ENCODE measurements at places on chromosomes 1 and 21.
A peak's percentile ranks its signal among the peaks of the same experiment; 100 is the strongest.

DNA sequence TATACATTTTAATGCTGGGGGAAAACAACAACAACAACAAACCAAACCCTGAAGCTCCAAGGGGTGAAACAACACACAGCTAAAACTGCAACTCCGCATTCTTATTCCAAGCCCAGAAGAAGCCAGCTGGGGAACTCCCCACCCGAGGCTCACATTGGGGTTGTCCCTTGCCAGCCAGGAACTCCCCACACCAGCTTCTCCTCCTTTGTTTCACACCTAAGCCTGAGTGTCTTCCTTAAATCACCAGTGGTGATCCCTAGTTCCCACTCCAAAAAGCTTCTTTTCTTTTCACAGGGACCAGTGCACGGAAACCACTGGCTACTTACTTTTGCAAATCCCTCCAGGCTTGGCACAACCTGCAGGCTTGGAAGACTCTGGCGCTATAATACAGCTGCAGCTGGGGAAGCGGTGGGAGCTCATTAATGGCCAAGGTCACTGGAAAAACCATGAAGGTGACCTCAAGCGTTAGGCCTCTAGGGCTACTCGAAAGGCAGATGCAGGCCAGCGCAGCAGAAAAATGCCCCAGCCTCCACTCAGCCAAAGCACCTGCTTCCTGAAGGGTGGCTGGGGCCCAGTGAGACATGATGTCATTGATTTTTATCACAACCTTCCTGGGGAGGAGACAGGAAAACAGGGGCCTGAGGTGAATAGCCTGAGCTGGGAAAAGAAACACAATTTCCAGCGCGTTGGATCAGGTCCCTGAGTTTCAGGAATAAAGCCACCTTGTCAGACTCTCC is 40.1 kb downstream of the TLR5 start:
- no peak for DNase-seq

DNA sequence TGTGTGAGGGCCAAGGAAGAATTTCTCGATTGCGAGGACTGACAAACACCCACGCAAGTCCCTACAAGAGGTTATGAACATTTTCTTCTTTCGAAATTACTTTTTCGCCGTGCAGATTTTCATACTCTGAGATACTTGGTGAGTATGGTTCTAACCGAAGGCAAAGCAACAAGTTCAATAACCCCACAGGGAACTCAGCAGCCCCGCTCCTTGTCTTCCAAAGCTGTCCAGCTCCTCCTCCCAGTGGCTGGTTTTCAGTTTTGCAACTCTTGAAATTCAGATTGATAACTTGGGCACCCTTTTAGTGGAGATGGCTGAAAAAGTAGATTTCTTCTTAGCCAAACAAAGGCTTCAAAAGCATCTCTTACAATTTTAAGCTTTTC is 154.4 kb downstream of the SETD4 start:
- no peak for DNase-seq

GRCh38 chr1:20212685-20213331 is 26.5 kb upstream of the PLA2G2C start:
- DNase-seq: peak; percentile 20

- DNase-seq: no peak
Observed at GRCh38 chr1:218166268-218166945, 118.7 kb upstream of the RRP15 start.

DNA sequence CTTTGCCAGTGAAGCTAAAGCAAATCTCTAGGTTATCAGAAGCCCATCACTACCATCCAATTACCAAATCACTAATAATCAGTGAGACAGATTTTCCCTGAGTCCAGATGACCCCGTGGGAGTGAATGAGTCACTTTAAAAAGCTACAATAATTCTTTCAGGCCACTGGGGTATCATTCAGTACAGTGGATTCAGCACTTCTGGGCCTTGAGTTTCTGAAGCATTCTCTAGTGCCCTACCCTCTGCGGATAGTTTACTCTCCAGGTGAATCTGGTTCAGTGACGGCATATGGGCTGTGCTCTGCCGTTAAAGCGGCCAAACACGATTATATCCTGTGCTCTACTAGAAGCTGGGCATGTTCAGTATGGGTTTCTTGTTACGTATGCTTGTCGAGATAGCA is 26.1 kb downstream of the NR5A2 start:
- DNase-seq: no peak

DNA sequence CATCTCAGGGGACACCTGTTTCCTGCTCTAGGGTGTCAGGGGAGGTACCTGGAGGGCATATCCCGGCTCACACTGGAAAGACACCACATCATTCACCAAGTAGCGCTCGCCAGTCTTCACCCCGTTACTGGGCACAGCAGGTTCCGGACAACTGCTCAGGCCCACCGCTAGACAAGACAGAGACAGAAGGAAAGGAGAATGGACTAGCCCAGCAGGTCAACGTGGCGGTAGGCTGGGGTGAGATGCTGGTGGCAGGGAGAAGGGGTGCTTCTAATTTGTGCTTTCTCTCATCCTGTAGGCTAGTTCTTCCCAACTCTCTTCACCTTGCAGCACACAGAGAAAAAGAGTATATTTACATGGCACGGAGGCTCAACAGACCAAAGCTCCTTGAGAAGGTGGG is 145.0 kb downstream of the ZSCAN20 start:
- no peak for DNase-seq

DNA sequence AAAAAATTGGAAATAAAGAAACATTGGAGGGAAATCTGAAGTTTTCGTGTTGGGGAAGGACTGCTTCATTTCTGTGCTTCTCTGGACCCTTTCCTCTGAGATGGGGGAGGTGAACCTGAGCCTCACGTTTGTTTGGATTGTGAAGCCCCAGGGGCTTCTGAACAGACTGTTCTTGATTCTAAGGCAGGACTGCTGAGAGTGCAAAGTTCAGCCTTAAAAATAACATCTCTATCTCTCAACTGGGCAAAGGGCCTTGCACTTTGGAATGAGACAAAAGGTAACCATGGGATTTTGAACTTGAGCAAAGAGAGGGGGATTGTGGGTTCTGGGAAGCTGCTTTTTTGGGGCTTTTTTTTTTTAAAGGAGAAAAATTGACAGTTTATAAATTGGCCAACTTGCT is 45.0 kb downstream of the GPR88 start:
- no peak for DNase-seq

DNA sequence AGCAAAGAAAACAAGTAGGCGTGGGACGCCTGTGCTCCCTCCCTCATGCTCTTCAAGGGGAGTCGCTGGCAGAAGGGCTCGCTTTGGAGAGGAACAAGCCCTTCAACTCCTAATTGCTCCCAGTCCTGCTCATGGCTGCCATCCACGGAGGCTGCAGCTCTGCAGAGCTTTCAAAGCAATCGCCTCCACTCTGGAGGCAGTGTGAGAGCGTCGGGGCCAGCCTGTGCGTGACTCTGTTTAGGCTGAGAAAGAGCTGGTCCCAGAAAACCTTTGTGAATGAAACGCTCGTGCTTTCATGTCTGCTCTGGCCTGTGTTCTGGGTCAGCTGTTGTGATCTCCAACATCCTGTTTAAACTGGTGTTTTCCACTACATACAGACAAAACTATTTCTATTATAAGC is 23.9 kb upstream of the RUNX1 start:
- peak; percentile 61 for DNase-seq

- no peak for DNase-seq
Observed at GRCh38 chr1:36565576-36566501, 83.1 kb upstream of the CSF3R start.

- DNase-seq: no peak
Observed at GRCh38 chr21:39094847-39095579, 88.2 kb downstream of the PSMG1 start.

- no peak for DNase-seq
Observed at GRCh38 chr1:232101231-232101630, 474.6 kb downstream of the DISC1 start.

DNA sequence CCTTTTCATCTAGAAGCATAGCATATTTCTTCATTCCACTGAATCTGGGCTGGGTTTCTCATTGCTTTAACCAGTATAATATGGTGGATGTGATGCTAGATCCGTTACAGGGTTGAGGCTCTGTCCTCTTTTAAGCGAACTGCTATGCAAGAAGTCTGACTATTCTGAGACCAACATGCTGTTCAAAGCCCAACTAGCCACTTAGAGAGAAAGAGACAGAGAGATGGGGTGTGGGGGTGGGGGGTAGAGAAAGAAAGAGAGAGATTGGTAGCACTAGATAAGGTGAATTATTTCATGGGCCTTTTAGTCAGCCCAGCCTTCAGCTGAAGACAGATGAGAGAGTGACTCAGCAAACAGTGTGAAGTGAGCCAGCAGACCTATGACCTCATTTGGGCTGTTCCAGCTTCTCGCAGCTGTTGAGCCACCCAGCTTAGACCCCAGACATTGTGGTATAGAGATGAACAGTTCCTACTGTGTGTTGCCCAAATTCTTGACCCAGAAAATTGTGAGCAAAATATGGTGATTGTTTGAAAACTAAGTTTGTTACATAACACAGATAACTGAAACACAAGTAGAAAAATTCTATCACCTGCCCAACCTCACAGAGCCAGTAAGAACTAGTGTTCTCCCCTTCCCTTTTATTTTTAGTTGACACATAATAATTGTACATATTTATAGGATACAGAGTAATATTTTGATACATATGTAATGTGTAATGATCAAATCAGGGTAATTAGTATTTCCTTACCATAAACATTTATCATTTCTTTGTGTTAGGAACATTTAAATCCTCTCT is 40.7 kb upstream of the PRKACB start:
- DNase-seq: peak; percentile 67

GRCh38 chr1:60569189-60569588 is 495.6 kb upstream of the C1orf87 start:
- DNase-seq: no peak

- DNase-seq: no peak
Observed at GRCh38 chr1:21284206-21285054, 5.8 kb downstream of the ECE1 start.

DNA sequence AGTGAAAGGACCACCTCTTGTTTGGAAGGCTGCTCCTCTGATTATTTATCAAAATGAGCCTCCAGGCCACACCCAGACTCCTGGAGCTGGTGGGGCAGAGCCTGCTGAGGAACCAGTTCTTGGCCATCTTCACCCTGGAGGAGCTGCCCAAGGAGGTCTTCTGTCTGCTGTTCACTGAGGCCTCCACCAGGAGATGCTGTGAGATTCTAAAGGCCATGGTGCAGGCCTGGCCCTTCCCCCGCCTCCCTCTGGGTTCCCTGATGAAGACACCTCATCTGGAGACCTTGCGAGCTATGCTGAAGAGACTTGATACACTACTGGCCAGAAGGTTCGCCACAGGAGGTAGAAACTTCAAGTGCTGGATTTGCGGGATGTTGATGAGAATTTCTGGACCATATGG is 61.7 kb upstream of the GJA8 start:
- no peak for DNase-seq

DNA sequence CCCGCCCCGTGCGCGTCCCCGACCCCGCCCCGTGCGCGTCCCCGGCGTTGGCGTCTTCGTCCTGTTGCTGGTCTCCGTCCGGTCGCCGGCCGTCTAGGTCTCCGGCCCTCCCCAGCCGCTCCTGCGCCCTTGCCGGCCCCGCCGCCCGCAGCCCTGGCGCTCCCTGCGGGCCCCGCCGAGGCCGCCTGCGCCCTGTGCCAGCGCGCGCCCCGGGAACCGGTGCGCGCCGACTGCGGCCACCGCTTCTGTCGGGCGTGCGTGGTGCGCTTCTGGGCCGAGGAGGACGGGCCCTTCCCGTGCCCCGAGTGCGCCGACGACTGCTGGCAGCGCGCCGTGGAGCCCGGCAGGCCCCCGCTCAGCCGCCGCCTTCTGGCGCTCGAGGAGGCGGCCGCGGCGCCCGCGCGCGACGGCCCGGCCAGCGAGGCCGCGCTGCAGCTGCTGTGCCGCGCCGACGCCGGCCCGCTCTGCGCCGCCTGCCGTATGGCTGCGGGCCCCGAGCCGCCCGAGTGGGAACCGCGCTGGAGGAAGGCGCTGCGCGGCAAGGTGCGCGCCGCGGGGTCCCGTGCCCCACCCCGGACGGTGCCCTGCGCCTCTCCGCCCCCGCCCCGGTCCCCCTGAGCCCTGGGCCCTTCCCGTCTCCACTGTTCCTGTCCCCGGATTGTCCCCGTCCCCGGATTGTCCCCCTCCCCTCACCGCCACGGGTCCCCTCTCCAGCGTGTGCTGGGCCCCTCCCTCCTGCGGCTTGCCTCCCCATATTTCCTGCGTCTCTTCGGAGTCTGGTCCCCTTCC is at the start of gene RNF187:
Gene RNF187 (plus strand): TSS at position 47 of the 789 bp plus-strand sequence.
- no peak for DNase-seq

GRCh38 chr1:215181518-215181917 is 99.0 kb downstream of the KCNK2 start:
- DNase-seq: no peak

GRCh38 chr1:41447995-41448770 is 36.3 kb downstream of the EDN2 start:
- no peak for DNase-seq

- DNase-seq: peak; percentile 24
Observed at GRCh38 chr1:245751116-245751515, 596.3 kb downstream of the KIF26B start.

DNA sequence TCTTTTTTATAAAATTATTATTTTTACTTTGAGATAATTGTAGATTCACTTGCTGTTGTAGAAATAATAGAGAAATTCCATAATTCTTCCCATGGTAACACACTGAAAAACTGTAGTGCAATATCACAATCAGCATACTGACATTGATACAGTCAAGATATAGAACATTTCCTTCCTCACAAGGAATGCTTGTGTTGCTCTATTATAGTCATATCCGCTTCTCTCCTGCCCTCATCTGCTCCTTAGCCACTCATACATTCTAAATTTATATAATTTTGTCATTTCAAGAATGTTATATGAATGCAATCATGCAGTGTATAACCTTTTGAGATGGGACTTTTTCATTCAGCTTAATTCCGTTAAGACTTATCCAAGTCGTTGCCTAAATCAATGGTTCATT is 320.2 kb downstream of the BARHL2 start:
- DNase-seq: no peak

DNA sequence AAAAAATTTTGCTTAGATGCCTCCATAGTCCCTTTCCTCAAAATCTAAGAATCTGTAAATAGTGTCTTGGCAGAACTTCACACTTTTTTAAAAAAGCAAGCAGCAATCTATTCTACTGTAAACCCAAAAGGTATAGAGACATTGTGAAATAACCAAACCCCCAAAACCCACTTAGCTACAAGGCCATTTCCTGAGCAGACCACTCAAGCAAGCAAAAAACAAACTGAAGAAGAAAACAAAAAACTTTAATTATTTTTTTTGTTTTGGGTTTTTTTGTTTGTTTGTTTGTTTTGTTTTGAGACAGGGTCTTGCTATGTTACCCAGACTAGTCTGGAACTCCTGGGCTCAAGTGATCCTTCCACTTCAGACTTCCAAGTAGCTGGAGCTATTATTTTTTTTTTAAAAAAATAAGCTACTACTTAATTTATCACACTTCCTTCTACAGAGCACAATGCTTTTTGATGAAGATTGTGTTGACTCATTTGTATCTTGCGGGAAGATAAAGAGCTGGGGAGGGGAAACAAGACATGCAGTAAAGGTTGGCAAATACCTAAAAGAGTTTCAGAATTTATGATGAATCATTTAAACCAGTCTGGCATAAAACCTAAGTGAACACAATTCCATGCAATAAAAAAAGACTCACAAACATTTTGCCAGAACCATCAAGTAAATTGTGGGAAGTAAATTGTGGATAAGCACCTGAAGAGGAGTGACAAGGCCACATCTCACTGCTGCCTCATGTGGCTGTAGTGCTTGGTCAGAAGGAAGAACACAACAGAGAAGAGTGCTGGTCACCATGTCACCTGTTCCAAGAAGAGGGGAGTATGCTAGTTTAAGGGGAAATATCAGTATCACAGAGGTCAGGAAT is 2.7 kb upstream of the PTPN22 start:
- no peak for DNase-seq
